NB4 (cell line): ENCODE measurements at places on chromosomes 11 and 22.

GRCh38 chr11:17350455-17351171 lies 987 bp upstream of the NCR3LG1 start:
- peak; percentile 34 for DNase-seq

DNA sequence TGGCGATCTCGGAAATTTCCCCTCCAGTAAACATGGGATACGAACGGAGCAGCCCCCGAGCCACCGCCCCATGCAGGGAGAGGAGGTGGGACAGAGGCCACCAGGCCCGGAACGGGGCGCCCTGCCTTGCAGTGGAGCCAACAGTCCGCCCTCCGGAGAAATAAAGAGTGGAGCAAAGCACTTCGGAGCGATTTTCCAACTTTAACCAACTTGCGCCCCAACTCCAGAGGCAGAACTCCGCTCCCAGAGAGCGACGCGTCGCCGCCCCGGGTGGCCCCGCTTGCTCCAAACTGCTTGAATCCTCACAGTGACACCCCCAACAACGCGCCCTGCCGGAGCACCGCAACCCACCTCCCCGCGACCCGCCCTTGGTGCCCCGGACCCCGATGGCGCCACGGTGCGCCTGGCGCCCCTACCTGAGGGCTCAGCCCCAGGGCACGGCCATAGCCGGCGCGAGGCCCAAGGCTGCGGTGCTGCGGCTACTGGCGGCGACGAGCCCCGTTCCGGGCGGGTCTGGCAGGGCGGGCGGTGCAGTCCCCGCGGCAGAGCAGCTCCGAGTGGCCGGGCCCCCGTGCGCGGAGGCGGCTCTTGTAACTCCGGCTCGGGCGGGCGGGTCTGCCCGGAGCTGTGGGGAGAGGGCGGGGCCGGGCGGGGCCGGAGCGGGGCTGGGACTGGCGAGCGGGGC lies at the start of gene AHNAK:
Gene AHNAK (minus strand): TSS at position 563 of the 685 bp plus-strand sequence. CDS start 10,708 bp downstream, outside the sequence.
- peak; percentile 90 for DNase-seq

DNA sequence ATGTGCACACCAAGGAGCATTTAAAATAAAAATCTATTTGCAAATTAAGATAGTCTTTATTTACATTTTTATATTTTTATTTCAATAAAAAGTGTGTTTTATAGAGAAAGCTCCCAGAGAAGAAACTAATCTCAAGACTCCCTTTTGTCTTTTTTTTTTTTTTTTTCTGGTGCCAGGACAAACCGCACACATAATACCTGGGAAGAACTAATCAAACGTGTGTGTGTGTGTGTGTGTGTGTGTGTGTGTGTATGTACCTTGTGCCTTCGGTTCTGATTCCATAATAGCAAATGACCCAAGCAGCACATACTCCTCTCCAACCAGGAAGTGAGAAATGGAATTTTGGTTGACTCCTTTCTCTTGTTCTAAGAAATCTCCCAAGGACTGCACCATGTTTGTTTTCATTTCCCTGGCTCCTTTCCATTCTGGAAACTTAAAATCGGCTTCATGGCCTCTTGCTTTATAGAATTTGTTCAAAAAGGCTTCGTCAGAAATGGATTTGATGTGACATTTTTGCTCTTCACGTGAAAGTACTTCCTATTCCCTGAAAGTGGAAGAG lies 65.3 kb downstream of the ST3GAL4 start:
- no peak for DNase-seq

GRCh38 chr22:39995393-39996252 lies 869 bp downstream of the FAM83F start:
- DNase-seq = no peak

DNA sequence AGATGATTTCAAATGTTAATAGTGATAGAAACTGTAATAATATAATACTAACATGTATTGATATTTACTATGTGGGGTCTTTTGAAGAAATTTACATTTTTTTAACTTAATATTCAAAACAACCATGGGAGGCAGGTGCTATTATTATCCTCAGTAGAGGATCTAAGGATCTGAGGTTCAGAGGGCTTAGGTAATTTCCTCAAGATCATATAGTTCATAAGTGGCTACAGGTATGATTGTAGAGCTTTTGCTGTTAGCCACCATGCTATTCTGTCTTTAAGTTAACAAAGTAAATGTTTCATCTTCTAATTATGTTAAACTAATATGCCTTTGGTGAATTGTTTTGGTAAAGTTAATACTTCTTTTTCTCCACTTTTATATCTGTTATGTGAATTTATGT lies 83.6 kb downstream of the PDE3B start:
- no peak for DNase-seq

- no peak for DNase-seq
Observed at GRCh38 chr11:18471995-18472394, 16.3 kb downstream of the LDHAL6A start.

GRCh38 chr11:102577723-102578122 lies 47.2 kb upstream of the MMP7 start:
- DNase-seq = no peak

GRCh38 chr22:36853407-36854099 lies 7.3 kb upstream of the NCF4 start:
- peak; percentile 73 for DNase-seq

DNA sequence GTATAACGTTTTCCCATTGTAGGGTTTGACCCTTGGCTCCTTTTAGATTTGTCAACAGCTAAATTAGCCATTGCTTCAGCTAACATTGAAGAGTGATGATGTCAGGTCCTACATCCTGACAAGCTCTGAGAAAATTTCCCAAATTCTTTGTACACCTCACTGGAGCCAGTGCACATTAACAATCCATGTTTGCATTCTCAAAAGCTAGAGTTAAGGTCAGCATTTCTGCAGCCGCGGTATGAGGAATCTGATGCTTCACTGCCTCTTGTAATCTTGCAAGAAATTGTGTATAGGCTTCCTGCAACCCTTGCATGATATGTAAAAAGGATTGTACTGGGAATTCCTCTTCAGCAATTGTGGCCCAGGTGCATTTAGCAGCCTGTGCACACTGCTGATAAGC lies 33.1 kb upstream of the NCAM1 start:
- DNase-seq = no peak

- DNase-seq = no peak
Observed at GRCh38 chr22:24321999-24322398, 51.4 kb downstream of the SPECC1L start.

GRCh38 chr11:121575250-121575962 lies 122.6 kb upstream of the SORL1-AS1 start:
- peak; percentile 94 for DNase-seq
